ENCODE measurements at places on chromosomes 12 and 14.

DNA sequence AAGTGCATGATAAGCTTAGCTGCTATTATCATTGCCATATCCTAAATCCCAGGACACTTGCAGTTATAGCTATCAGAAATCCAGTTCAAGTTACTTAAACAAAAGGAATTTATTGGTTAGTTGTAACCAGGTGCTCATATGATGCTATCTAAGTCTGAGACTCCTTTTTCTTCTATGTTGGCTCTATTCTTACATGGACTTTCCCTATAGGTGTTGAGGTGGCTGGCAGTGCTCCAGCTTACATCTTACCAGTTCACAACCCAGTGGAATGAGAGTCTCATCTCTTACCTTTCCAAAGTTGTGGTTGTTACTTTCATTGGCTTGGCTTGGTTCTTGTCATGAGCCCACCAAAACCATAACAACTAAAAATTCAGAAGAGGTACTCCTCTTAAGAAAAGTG, 94.6 kb downstream of the DACT1 start:
- no peak for DNase-seq

GRCh38 chr14:94762431-94762830, 7.5 kb downstream of the GSC start:
- no peak for DNase-seq

DNA sequence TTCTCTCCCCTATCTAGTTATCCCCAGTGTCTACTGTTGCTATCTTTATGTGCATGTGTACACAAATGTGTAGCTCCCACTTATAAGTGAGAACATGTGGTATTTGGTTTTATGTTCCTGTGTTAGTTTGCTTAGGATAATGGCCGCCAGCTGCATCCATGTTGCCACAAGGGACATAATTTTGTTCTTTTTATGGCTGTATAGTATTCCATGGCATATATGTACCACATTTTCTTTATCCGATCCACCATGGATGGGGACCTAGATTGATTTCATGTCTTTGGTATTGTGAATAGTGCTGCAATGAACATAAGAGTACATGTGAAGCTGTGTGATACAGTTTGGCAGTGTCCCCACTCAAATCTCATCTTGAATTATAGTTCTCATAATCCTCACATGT, 218.1 kb downstream of the KSR2 start:
- DNase-seq, result no peak

GRCh38 chr12:13289653-13290289, 93.2 kb downstream of the EMP1 start:
- peak; percentile 66 for DNase-seq
